Activated CD8-positive, alpha-beta T cell treated with anti-CD3 and anti-CD28 coated beads for 36 hours (primary cell): ENCODE measurements at places on chromosomes 7 and 10. TPM values are rescaled to one million over a fixed set of nuclear protein-coding genes. Genes with fewer than 3 reads are reported as not detected.

- DNase-seq = no peak
- H3K4me3 ChIP-seq = no peak overlapping the region
- no peaks in the 10 kb centered on the region for H3K27me3 ChIP-seq
- no peaks in the 10 kb centered on the region for H3K36me3 ChIP-seq
- no peaks in the 10 kb centered on the region for H3K4me1 ChIP-seq
Observed at GRCh38 chr7:48511080-48511479, 339.8 kb downstream of the ABCA13 start.

DNA sequence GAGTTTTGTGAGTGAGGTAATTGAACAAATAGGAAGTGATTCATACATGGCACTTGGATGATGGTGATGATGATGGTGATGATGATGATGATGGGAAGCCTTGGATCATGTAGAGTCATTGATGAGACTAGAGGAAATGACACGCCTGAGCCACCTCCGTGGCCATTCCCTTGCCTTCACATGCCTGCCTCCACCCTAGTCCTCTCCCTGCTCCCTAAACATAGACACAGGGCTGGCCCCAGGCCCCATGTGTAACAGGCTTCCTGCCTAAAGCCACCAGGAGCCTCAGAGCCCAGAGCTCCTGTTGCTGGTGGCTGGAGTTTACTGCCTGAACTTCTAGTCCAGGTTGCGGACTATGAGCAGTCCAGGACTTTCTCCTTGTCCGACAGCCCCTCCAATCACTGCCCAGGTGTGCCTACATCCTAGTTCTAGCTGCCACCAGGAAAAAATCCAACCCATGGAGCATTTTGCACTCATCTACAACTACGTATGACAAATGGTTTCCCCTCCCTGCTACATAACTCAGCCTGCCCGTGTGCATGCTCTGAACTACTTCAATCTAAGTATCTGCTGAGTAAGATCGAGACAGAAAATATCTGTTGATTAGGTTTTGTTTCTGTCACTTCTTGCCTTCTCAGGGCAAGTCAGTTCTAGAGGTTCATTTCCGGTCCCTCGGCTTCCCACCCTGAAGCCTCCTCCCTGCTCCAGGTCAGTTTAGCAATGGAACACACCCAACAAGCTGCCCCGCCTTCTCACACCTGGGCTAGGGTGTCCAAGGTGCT, 35.5 kb upstream of the KDM7A start:
- no peak overlapping the region for H3K4me3 ChIP-seq
- H3K36me3 ChIP-seq = no peaks in the 10 kb centered on the region
- DNase-seq = peak; percentile 52
- H3K4me1 ChIP-seq = peaks cover 52% of the 10 kb centered on the region
- peak overlapping the region; percentile 43 for H3K27ac ChIP-seq

DNA sequence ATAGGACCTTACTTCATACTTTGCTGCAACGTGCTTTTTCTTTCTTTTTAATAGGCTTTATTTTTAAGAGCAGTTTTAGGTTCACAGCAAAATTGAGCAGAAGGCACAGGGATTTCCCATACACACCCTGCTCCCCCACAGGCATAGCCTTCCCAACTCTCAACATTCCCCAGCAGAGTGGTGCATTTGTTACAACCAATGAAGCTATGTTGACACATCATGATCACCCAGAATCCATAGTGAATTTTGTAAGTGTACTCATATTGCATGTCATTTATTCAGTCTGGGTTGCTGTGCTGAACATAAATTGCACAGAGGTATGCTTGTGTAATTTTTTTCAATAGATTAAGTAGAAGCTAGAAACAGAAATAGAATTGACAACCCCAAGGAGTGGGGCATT, 327.3 kb downstream of the INHBA start:
- no peaks in the 10 kb centered on the region for H3K36me3 ChIP-seq
- no peak overlapping the region for H3K27ac ChIP-seq
- DNase-seq = no peak
- no peak overlapping the region for H3K4me3 ChIP-seq
- H3K4me1 ChIP-seq = no peaks in the 10 kb centered on the region

DNA sequence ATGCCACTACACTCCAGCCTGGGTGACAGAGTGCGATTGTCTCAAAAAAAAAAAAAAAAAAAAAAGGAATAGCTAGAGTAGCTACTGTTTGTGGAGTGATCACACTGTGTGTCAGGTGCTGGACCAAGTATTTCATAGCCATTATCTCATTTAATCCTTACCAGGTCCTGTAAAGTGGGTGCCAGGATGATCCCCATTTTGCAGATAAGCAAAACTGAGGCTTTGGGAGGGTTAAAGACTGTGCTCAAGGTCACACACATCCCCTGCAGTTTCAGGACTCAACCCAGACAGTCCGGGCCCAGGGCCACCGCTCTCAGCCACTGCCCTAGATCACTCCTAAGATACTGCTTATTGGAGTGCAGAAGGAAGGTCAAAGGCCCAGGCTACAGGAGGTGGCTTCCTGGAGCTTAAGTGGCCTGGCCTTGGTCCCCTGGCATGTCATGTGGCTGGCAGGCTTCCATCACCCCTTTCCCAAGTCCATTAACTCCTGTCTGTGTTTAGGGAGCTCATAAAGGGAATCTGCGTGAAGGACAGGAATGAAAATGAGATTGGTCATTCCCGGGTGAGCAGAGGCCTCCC, 12.4 kb upstream of the WBP1L start:
- no peak for DNase-seq
- H3K27ac ChIP-seq = peak overlapping the region; percentile 52
- H3K4me3 ChIP-seq = no peak overlapping the region
- peaks cover 38% of the 10 kb centered on the region for H3K36me3 ChIP-seq

- H3K4me1 ChIP-seq = peaks cover 6% of the 10 kb centered on the region
- H3K27me3 ChIP-seq = peaks cover 5% of the 10 kb centered on the region
- H3K4me3 ChIP-seq = no peak overlapping the region
- no peak for DNase-seq
- no peak overlapping the region for H3K27ac ChIP-seq
- no peaks in the 10 kb centered on the region for H3K36me3 ChIP-seq
Observed at GRCh38 chr10:95444792-95445191, 116.4 kb downstream of the SORBS1 start.

GRCh38 chr10:101164020-101164419, 32.9 kb downstream of the TLX1 start:
- H3K4me1 ChIP-seq = peaks cover 5% of the 10 kb centered on the region
- no peak overlapping the region for H3K27ac ChIP-seq
- H3K36me3 ChIP-seq = no peaks in the 10 kb centered on the region
- peaks cover 51% of the 10 kb centered on the region for H3K27me3 ChIP-seq
- DNase-seq = no peak
- H3K4me3 ChIP-seq = no peak overlapping the region

GRCh38 chr10:24622781-24623301, 100.8 kb downstream of the ARHGAP21 start:
- H3K4me3 ChIP-seq = peak overlapping the region; percentile 38
- H3K27me3 ChIP-seq = no peaks in the 10 kb centered on the region
- peak overlapping the region; percentile 60 for H3K27ac ChIP-seq

GRCh38 chr7:38796626-38797501, 112.1 kb downstream of the VPS41 start:
- H3K4me3 ChIP-seq = no peak overlapping the region
- no peaks in the 10 kb centered on the region for H3K27me3 ChIP-seq
- H3K4me1 ChIP-seq = no peaks in the 10 kb centered on the region
- DNase-seq = peak; percentile 60

DNA sequence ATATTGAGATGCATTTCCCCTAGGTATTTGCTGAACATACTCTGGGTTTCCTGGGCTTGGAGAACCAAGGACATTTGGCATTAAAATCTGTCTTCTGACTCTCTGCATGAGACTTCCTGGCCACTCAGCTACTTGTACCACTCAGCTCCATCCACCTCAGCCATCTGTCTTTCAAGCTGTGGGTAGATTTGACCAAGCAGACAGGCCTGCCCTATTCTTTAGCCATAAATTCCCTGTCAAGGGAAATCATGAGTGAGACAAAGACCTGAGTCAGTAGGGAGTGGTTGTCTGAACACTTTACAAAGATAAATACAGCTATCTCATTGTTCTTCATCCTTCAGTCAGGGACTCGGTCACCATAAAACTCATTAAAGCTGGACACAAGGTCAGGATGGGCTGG, 399.1 kb downstream of the GPAM start:
- H3K27ac ChIP-seq = no peak overlapping the region
- H3K4me3 ChIP-seq = no peak overlapping the region
- no peaks in the 10 kb centered on the region for H3K27me3 ChIP-seq
- no peaks in the 10 kb centered on the region for H3K36me3 ChIP-seq
- H3K4me1 ChIP-seq = no peaks in the 10 kb centered on the region

Gene BZW2
- total RNA-seq = 120 TPM

Gene SFRP5
- 0.60 TPM for total RNA-seq

Gene RET
- 0.47 TPM for total RNA-seq

Gene NUTM2A
- 0.22 TPM for total RNA-seq

Gene HOXA9
- total RNA-seq = not detected

Gene SPDYE5
- total RNA-seq = not detected

Gene CCDC3
- total RNA-seq = not detected

Gene PSMC2
- total RNA-seq = 132 TPM

Gene HHEX
- total RNA-seq = 0.34 TPM
